ENCODE measurements at places on chromosomes 6 and 20.

GRCh38 chr6:160041608-160042007, 72.7 kb downstream of the IGF2R start:
- peaks cover 69% of the 10 kb centered on the region for H3K36me3 ChIP-seq
- no peak for DNase-seq
- H3K27me3 ChIP-seq = no peaks in the 10 kb centered on the region

DNA sequence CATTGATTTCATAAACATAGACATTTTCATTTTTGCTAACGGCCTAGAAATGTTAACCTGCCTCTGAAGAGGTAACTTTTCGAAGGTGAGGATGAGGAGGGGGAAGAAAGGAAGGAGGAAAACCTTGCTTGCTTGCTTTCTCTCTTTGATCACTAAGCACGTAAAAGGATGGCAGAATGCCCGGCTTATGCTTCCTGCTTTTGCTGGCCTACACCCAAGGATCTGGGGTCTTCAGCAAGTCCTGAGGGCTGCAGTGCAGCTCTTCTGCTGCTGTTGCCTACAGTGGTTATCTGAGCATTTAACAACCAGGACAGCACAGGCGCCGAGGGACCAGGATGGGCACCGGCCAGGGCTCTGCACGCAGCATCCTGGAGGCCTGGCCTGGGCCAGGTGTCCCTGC, 150.8 kb upstream of the TAB2 start:
- DNase-seq = no peak
- H3K4me1 ChIP-seq = peaks cover 45% of the 10 kb centered on the region
- H3K36me3 ChIP-seq = peaks cover 5% of the 10 kb centered on the region
- no peaks in the 10 kb centered on the region for H3K27me3 ChIP-seq
- no peak overlapping the region for H3K27ac ChIP-seq

- no peaks in the 10 kb centered on the region for H3K36me3 ChIP-seq
- H3K4me3 ChIP-seq = peak within 1 kb of the TSS; percentile 72
These were observed at the start of gene KCNG1 for GRCh38 chr20:51022803-51023616. Gene KCNG1 (minus strand): TSS chr20:51023107. CDS start chr20:51010338, 12,769 bp downstream.

- H3K27ac ChIP-seq = no peak overlapping the region
- H3K36me3 ChIP-seq = no peaks in the 10 kb centered on the region
- H3K4me1 ChIP-seq = no peaks in the 10 kb centered on the region
- H3K4me3 ChIP-seq = no peak overlapping the region
- H3K27me3 ChIP-seq = no peaks in the 10 kb centered on the region
These were observed 645.6 kb downstream of the KHDRBS2 start for GRCh38 chr6:61640463-61640862.

DNA sequence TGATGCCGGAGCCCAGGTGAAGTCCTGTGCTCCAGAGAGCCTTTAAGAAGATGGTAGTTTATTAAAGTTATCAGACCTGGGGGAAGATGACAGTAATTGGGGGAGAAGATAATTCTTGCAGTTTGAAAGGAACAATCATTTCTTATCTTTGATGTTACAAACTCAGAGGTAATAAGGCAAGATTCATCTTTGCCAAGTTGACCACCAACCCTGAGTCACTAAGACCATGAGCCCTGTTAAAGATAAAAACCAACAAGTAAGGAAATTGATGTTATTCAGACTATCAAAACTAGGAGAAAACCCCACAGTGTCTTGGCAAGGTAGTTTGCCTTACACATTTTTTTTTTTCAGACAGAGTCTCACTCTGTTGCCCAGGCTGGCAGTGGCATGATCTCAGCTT, 73.1 kb downstream of the MKKS start:
- peaks cover 6% of the 10 kb centered on the region for H3K27me3 ChIP-seq
- no peak overlapping the region for H3K27ac ChIP-seq
- peaks cover 2% of the 10 kb centered on the region for H3K4me1 ChIP-seq
- DNase-seq = no peak
- peaks cover 2% of the 10 kb centered on the region for H3K36me3 ChIP-seq
- H3K4me3 ChIP-seq = no peak overlapping the region

DNA sequence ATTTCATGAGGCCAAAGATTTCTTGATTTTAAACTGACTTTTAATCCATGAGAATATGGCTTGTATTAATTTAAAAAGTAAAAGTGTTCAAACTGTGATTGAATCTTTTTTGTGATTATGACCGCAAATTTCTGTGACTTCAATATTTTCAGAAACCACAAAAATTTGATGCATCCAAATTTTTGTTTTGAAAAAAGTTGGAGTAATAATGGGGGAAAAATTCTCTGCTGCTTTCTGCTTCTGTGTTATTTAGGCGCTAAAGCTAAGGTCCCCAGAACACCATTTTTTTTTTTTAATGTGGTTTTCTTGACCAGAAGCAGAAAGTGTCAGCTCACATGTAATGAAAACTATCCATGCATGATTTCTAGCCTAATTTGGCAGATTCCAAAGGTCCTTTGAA, 65.3 kb downstream of the GRIK2 start:
- no peaks in the 10 kb centered on the region for H3K27me3 ChIP-seq
- no peak for DNase-seq
- no peak overlapping the region for H3K27ac ChIP-seq
- no peaks in the 10 kb centered on the region for H3K36me3 ChIP-seq
- no peaks in the 10 kb centered on the region for H3K4me1 ChIP-seq

GRCh38 chr6:103680116-103680515, 1179.6 kb downstream of the HACE1 start:
- DNase-seq = no peak
- H3K4me3 ChIP-seq = no peak overlapping the region
- no peaks in the 10 kb centered on the region for H3K4me1 ChIP-seq

DNA sequence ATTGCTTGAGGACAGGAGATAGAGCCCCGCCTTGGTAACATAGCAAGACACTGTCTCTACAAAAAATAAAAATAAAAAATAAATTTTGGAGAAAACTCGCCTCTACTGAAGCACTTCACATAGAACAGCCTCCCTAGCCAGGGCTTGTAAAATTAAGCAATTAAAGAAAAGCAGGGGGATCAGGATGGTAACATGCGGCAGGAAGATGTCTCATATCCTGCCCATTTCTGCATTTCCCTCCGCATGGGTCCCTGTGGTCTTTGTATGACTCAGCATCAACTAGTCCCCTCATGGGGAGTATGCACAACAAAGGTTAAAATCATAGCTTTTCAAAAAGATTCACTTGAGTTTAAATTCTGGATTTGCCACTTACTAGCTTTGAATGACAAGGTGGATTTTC, 379.0 kb downstream of the EPHA7 start:
- H3K27me3 ChIP-seq = no peaks in the 10 kb centered on the region
- no peak for DNase-seq
- H3K4me3 ChIP-seq = no peak overlapping the region
- no peaks in the 10 kb centered on the region for H3K36me3 ChIP-seq

DNA sequence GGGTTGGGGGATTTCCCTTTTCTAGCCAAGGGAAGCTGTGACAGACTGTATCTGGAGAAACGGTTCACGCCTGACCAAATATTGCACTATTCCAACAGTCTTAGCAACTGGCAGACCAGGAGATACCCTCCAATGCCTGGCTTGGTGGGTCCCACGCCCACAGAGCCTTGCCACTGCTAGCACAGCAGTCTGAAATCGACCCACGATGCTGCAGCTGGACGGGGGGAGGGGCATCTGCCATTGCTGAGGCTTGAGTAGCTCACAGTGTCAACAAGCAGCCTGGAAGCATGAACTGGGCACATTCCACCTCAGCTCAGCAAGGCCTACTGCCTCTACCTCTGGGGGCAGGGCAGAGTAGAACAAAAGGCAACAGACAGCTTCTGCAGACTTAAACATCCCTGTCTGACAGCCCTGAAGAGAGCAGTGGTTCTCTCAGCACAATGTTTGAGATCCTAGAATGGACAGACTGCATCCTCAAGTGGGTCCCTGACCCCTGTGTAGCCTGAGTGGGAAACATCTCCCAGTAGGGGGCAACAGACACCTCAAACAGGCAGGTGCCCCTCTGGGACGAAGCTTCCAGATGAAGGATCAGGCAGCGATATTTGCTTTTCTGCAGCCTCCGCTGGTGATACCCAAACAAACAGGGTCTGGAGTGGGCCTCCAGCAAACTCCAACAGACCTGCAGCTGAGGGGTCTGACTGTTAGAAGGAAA, 89.9 kb upstream of the ECI2 start:
- no peaks in the 10 kb centered on the region for H3K36me3 ChIP-seq
- no peak overlapping the region for H3K27ac ChIP-seq
- DNase-seq = no peak
- no peaks in the 10 kb centered on the region for H3K4me1 ChIP-seq
- no peak overlapping the region for H3K4me3 ChIP-seq

GRCh38 chr20:25592135-25592852, 7.0 kb upstream of the NINL start:
- H3K27ac ChIP-seq = no peak overlapping the region
- no peak for DNase-seq
- H3K36me3 ChIP-seq = no peaks in the 10 kb centered on the region
- H3K27me3 ChIP-seq = peaks cover 6% of the 10 kb centered on the region

DNA sequence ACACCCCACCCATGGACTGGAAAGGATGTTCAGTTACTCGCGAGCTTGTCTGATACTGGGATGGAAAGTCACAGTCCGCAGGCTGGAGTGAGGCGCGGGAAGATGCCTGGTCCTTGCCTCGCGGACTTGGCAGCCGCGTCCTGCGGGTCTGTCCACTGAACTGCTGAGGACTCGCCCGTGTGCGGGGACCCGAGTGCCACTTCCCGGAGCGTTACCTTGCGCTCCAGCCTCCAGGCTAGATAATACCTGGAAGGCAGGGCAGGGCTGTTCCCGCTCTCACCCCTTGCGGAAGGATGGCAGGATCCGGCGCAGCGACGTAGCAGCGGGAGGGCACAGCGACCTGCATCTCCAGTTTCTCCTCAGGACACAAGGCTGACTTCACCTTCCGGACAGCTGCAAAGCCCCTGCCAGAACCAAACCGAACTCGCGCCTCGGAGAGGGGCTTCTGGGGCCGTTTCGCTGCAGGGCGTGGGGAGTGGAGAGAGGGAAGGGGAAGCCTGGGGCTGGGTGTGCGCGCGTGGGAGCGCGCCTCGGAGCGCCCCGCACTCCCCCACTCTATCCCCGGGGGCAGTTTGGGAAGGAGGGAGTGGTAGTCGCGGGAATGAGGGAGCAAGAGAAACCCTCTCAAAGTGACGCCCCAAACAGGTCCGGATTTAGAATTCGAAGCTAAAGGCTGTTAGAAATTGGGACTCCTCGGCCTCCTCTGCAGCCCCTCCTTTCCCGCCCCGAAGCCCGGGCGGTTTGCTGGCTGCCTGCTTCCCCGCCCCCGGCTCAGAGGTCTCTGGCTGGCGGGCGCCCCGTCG, at the start of gene KCNQ5:
Gene KCNQ5, plus strand, starts transcription at position 774 of the 803 bp plus-strand sequence.
- H3K4me1 ChIP-seq = peaks cover 53% of the 10 kb centered on the region
- no peaks in the 10 kb centered on the region for H3K27me3 ChIP-seq
- DNase-seq = peak; percentile 12
- peak within 1 kb of the TSS; percentile 95 for H3K27ac ChIP-seq
- H3K36me3 ChIP-seq = peaks cover 7% of the 10 kb centered on the region

GRCh38 chr6:35377002-35377401, 34.6 kb downstream of the PPARD start:
- H3K4me1 ChIP-seq = peaks cover 13% of the 10 kb centered on the region
- peaks cover 18% of the 10 kb centered on the region for H3K36me3 ChIP-seq

GRCh38 chr20:14360416-14360815, 23.0 kb upstream of the FLRT3 start:
- no peaks in the 10 kb centered on the region for H3K36me3 ChIP-seq
- H3K27me3 ChIP-seq = no peaks in the 10 kb centered on the region
- no peak overlapping the region for H3K27ac ChIP-seq
- H3K4me1 ChIP-seq = no peaks in the 10 kb centered on the region
- no peak for DNase-seq

DNA sequence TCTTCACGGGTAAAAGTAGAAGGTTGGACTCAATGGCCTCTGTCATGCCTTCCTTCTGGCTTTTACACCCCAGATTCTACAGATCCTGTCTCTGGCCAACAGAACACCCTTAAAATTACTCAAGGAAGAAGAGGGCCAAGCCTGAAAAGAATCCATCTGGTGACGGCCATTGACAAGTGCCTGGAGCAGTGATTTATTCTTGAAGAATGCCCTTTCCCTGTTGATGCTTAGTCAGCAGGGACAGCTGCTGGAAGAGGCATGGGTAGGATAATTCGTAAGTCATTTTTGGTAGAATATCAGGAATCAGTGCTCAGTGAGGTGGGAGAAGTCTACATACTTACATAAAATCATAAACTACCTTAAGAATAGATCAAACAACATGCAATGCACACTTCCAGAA, 397.9 kb downstream of the SAMD5 start:
- no peaks in the 10 kb centered on the region for H3K27me3 ChIP-seq
- no peak overlapping the region for H3K4me3 ChIP-seq

DNA sequence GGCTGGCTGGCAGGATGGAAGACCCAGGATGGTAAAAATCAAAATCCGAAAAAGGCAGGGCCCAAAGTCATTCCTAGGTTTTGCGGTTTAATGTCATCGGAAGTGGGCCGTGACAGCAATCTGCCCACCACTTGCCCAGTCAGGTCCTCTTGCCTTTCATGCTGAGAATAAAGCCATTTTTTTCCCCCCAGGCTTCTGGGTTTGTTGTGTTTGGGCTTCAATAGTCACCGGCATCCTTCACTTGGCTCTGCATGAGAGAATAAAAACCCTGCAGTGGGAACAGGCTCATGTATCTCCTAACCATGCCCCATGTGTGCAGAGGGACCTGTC, 56.1 kb downstream of the MEP1A start:
- H3K27me3 ChIP-seq = peaks cover 28% of the 10 kb centered on the region
- H3K36me3 ChIP-seq = no peaks in the 10 kb centered on the region
- H3K27ac ChIP-seq = no peak overlapping the region
- peaks cover 6% of the 10 kb centered on the region for H3K4me1 ChIP-seq
- H3K4me3 ChIP-seq = no peak overlapping the region

GRCh38 chr6:166764473-166765233, 137.6 kb upstream of the RPS6KA2 start:
- peaks cover 11% of the 10 kb centered on the region for H3K4me1 ChIP-seq
- peaks cover 30% of the 10 kb centered on the region for H3K27me3 ChIP-seq
- H3K36me3 ChIP-seq = no peaks in the 10 kb centered on the region
- no peak for DNase-seq
- H3K27ac ChIP-seq = no peak overlapping the region

DNA sequence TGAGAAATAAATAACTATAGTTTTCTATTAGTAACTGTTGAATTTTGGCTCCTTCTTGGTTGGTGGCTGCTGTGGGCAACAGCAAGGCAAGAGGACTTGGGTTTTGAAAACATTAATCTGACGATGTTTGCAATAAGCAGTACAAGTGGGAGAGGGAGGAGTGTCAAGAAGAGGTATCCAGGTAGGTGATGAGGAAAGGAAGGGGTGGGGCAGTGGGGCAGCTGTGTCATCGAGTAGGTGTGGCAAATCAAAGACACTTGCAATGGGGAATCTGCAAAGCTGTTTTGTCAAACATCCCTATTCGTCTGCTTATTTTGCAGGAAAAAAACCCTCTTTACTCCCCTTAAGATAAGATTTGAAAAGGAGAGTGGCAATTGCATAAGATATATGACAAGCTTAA, 171.9 kb upstream of the MAP3K7 start:
- H3K36me3 ChIP-seq = no peaks in the 10 kb centered on the region
- H3K4me3 ChIP-seq = no peak overlapping the region
- no peaks in the 10 kb centered on the region for H3K4me1 ChIP-seq
- H3K27ac ChIP-seq = no peak overlapping the region
- DNase-seq = no peak
- peaks cover 3% of the 10 kb centered on the region for H3K27me3 ChIP-seq

Data from T-helper 2 cell treated with Interferon-gamma antibody and Interleukin-4, amounts not matched to agents 5 μg/mL and 100 μg/mL, for 36 hours (primary cell).